ENCODE measurements at places on chromosomes 11 and 22.

GRCh38 chr11:2929950-2930703, 907 bp upstream of the PHLDA2 start:
- peak; percentile 11 for DNase-seq

DNA sequence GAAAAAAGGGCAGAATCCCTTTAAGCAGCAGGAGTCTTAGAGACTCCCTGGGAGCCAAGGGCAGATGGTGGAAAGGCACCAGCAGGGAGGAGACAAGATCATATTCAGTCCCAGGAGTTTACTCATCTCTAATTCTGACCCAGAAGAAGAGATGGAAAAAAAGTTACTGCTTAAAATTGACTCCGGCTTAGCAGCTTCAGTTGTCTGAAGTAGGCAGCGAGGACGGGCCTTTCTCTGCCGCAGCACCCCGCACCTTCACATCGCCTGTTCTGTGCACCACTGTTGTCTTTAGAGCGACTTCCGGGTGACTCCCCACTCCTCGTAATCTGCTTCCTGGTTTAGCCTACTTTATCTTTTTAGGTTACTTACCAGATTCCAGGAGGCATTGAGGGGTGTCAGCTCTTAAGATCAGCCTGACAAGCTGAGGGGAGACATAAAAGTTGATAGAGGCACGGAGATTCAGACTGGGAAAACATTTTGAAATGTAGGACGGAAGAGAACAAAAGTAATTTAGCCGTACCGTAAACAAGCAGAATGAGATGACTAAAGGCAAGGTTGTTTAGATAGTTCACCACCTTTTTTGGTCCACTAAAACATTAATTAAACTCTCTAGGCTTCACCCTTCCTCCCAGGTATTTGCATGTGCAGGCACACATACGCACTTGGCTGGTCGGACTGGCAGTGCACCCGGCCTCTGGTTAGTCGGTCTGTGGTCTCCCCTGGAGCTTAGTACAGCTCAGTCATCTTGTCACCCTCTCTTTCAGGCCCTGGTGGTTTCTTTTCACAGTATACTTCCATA, 74.3 kb downstream of the CECR2 start:
- DNase-seq: no peak

GRCh38 chr22:44394246-44395117, 81.7 kb upstream of the SHISAL1 start:
- no peak for DNase-seq

DNA sequence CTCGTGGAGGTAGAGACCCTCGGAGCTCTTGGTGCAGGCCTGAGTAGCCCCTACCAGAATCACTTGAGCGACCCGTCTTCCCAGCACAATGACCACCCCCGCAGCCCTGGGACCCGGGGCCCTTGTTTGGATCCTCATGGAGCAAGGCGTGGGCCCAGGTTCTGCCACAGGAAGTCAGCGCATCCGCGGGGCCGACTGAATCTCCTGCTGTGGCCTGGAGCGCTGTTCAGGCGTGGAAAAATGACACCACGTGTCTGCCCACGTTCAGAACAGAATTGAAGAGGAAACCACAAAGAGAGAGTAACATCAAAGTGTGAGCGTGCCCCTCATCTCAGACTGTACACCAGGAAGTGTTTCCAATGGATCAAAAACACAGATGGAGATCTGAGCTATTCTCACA, 1479.2 kb downstream of the TBC1D22A start:
- peak; percentile 1 for DNase-seq

Data from GM12878 (cell line).